Glomerular endothelial cell (primary cell): ENCODE measurements at places on chromosomes 2 and 18.
A peak's percentile ranks its signal among the peaks of the same experiment; 100 is the strongest.

GRCh38 chr2:72954376-72955227 is 37.3 kb downstream of the EMX1 start:
- no peak for DNase-seq

DNA sequence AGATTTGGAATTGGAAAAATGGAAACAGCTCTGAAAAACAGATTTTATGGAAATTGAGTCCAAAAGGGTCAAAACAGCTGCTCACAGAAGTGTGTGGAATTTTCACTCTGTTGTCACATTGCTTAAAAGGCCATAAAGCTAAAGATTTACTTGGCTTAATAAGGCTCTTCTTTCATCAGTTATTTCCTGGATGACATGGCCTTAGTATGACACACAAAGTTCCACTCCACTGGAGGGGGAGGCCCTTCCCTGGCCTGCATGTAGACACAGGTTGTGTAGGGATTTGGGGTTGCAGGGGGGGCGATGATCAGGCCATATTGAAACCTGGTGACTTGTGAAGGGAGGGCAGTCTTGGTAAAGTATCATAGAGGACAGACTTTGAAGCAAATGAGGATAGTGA is 34.0 kb downstream of the TMEM185B start:
- DNase-seq: no peak

DNA sequence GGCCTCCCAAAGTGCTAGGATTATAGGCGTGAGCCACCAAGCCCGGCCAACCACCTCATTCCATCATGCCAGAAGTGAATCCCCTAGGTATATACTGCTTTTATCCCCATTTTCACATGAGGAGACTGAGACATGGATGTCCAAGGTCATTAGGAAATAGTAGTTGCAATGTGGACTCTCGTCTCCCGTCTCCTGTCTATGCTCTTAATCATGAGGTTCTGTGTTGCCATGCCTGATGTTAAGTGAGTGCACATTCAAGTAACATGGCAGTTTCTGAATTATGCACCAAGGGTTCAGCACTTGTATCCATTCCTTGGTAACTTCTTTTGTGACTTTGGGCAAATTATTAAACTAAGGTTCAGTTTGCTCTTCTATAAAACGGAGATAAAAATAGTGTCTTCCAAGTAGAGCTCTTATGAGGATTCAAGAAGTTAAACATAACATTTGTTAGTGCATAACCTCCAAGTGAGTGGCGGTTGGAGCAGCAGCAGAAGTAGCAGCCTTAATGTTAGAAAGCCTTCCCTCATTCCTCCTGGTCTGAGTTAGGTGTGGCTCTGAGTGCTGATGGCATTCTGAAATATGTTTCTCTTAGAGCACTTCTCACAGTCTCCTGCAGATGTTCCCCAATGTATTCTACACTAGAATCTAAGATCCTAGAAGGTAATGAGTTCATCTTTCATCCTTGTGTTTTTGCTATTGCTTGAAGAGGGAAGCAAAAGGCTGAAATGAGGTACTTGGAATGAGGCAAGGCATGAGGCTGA is 21.9 kb downstream of the SOCS6 start:
- no peak for DNase-seq

- DNase-seq: no peak
These were observed 211.0 kb downstream of the RDH14 start for GRCh38 chr2:18349421-18349820.

- no peak for DNase-seq
These were observed 56.9 kb upstream of the ID2 start for GRCh38 chr2:8624855-8625398.

GRCh38 chr18:69897397-69898108 is 50.1 kb downstream of the CD226 start:
- DNase-seq: no peak

- no peak for DNase-seq
These were observed 1.2 kb downstream of the TMEM237 start for GRCh38 chr2:201642086-201642578.

GRCh38 chr2:227325839-227326195 is 766 bp downstream of the MFF start:
- DNase-seq: no peak

- no peak for DNase-seq
These were observed 144.9 kb upstream of the HAAO start for GRCh38 chr2:42937171-42937875.

- no peak for DNase-seq
These were observed 78.2 kb upstream of the UXS1 start for GRCh38 chr2:106272216-106272807.

DNA sequence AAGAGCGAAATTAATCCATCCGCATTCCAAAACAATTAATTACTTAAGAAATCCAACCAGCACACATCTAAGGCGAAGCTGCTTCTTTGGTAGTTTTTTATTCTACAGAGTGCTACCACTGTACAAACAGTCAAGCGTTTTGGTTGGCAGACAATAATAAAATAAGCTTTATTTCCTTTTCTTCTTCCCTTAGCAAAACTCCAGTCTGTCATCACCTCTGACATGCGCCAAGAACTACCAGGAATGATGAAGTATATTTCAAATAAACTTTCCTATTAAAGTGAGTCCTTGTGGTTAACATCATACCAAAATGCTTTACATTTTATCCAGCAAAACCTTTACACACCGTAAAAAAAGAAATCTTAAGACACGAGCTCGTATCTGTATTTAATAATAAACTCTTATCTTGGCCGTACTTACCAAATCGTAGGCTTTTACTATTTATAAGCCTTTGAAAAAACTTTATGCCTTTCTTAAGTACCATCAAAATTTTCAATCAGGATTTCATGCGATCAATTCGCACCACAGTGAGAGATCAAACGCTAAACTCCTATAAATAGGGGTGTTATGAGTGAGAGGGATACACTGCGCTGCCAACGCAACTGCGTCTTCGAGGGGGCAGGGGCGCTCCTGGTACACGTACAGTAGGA is 1.3 kb downstream of the ATL2 start:
- peak; percentile 48 for DNase-seq

DNA sequence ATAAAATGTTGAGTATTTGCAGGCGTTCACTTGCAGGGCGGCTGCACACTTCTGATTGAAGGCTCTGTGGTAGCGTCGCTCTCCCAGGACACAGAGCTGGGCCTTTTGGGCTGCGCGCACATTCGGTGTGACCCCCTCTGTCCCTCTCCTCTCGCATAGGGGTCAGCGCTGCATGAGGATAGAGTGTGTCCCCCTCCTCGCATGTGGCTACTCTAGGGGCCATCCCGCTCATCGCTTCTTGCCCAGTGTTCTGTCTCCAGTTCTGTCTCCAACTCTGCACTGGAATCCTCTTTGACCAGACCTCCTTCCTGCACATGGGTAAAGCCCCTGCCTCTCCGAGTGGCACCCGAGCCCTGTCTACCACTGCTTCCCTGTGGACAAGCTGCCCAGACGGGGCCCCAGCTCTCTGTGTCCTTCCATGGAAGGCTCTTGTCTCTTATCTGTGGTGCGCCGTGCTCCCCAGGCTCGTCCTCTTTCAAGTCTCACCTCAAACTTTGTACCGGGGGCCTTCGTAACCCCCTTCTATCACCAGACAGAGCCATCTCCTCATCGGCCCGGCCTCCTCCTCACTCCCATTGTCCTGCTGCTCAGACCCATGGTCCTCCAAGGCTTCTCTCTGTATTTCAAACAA is 278.0 kb upstream of the HDAC4 start:
- DNase-seq: no peak

GRCh38 chr2:133768256-133768655 is 200.0 kb upstream of the NCKAP5 start:
- DNase-seq: no peak

GRCh38 chr2:56334622-56335021 is 150.8 kb downstream of the CCDC85A start:
- DNase-seq: no peak

GRCh38 chr2:21429747-21430146 is 306.0 kb downstream of the TDRD15 start:
- no peak for DNase-seq

GRCh38 chr2:96631804-96632435 is 6.2 kb downstream of the KANSL3 start:
- no peak for DNase-seq

- DNase-seq: no peak
These were observed 934.1 kb upstream of the KLHL29 start for GRCh38 chr2:22450831-22451230.

- no peak for DNase-seq
These were observed 116.9 kb downstream of the SMAD7 start for GRCh38 chr18:48833701-48834412.

DNA sequence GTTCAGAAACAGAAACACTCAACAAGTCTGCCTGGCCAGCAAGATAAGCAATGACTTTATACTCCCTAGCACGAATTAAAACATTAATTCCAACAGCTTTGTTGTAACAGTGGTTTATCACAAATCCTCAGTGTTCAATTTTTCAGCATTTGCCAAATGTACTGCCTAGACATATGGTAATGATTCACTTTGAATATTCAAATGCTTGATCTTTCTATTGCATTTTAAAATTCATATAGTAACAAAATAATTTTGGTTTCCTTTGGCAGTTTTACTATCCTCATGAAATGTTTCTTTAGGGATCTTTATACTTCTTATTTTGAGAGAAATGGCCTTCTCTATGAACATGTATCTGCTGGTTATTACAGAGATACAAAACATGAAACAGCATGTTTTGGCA is 851.8 kb upstream of the NXPH2 start:
- DNase-seq: no peak

- DNase-seq: no peak
These were observed 61.2 kb downstream of the FEZ2 start for GRCh38 chr2:36536776-36537175.

- no peak for DNase-seq
These were observed 31.9 kb upstream of the EML6 start for GRCh38 chr2:54691445-54692135.

DNA sequence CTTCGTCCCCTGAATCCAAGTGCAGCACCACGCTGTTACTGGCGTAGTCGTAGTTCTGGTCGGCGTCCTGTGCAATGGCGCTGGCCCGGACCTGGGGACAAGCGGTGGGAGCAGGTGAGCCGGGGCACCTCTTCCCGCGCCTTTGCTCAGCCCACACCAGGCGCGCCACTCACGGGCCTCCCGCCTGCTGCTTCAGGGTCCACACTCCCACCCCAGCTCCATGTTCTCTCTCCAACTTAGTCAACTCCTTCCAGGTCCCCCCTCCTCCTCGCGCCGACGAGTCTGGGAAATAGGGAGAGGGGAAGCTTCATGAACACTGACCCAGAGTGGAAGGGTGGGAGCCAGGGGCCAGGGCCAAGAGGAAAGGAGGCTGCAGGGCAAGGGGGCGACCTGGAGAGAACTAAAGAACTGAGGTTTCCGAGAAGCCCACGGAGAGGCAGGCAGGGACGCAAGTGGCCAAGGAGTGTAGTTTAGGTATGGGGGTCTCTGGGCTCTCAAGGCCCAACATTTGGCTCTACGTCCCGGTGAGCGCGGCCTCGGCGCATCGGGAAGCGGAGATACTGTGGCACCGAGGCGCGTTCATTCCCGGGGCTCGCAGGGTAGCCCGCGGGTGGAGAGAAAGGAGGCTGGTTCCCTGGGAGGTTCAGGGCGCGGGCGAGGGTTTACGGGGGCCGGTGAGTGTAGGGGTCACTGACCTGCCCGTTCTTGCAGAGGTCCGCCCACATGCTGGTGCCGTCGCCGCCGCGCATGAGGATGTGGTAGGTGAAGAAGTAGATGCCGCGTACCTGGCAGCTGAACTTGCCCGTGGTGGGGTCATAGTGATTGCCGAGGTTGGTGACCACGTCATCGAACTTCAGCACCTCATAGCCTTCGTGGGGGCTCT is 1.4 kb downstream of the C1QL2 start:
- no peak for DNase-seq

DNA sequence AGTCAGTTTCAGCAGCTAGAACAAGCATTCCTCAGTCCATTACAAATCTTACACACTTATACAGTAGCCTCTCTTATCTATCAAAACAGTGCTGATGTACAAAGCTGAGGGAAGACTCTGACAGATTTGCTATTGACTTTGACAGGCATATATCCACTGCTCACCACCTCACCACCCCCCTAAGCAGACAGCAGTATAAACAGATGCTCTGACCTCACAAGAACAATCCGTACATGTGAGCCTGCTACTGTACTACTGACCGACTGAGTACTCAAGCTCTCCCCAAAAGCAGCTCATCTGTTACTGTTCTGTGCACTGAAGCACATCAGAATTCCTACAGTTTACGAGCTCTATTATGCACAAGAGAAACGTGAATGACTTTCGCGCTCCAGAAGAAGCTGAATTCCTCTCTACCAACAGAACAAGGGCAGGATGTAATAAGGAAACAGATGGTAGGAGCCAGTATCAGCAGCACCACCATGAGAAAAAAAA is 95.6 kb upstream of the PDE1A start:
- DNase-seq: peak; percentile 65

DNA sequence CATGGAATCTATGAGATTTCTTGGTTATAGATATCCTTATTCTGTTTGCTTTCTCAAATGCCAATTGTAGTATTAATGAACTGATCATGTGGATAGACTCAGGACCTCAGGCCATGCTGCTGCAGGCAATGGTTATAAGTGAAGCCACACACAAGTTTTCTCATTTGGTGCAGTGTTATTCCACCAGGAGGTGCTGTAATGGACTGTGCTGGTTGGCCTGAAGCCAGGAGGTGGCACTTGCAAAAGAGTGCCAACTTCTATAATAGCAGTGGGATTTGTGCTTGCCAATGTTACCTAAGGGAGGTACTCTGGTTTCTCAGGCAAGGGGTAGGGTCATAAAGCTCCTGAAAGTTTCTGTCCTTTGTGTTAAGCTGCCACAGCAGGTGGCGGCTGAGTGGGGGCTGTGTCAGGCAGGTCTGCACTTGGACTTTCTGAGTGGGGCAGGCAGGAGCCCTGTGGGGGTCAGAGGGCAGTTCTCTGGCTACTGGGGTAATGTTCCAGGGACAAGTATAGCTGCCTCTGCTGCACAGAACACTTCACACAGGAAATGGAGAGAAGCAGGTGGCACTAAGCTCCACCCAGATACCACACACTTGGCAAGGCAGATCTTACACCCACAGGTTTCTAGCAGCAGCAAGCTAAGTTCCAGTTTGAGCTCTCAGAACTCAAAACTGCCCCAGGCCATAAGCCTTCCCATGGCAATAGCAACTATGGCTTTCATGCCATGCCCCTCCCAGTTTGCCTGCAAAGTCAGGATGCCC is 352.6 kb upstream of the CWC22 start:
- no peak for DNase-seq

DNA sequence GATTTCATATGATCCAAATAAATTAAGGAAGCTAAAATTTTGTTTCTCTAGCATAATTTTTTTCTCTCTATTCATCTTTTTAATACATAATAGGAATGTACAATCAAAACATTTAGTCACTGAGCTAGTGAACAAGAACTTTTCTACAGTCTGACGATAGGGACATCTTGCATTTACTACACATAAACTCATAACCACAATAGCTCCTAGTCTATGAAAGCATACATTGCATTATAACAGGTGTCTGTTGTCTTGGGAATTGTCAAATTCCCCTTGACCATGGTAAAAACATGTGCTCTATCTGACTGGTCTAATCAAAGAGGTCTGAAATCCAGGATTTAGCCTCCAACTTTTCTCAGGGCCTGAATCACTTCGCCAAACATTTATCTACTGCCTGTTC is 144.8 kb downstream of the FAM124B start:
- no peak for DNase-seq

GRCh38 chr2:56510610-56511009 is 326.8 kb downstream of the CCDC85A start:
- DNase-seq: no peak
